ENCODE measurements at places on chromosomes 3 and 15.

DNA sequence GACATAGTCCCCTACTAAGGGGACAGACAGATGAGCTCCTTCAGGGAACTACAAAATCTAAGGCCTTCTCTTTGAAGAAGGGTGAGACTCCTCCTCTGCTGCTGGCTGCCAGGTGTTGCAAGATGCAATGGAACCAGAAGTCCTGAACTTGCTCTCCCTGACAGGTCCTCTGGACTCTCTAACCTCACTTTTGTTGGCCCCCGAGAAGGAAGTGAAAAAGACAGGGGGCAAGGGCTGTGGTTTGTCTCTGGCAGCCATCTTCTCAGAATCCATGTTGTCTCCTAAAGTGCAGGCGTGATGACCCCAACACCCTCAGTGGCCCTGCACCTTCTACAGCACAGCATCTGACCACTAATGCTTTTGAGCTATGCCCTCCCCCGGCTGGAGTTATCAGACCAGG lies 292.5 kb downstream of the CHST2 start:
- no peak for DNase-seq

- no peak for DNase-seq
Observed at GRCh38 chr3:104411757-104412156, 955.0 kb upstream of the ALCAM start.

DNA sequence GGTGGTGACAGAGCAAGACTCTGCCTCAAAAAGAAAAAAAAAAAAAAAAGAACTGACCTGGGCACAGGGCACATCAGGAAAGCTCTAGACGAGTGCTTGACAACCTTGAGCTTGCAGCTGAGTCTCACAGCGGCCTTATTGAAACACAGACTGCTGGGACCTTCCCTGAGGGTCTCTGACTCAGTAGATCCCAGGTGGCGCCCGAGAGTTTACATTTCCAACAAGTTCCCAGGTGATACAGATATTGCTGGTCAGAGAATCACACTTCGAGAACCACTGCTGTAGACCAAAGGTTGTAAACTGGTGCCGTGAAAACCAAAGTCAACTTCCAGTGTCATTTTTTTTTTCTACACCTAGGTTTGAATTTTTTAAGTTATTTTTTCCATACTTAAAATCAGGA lies 573.2 kb upstream of the MDFIC2 start:
- no peak for DNase-seq

DNA sequence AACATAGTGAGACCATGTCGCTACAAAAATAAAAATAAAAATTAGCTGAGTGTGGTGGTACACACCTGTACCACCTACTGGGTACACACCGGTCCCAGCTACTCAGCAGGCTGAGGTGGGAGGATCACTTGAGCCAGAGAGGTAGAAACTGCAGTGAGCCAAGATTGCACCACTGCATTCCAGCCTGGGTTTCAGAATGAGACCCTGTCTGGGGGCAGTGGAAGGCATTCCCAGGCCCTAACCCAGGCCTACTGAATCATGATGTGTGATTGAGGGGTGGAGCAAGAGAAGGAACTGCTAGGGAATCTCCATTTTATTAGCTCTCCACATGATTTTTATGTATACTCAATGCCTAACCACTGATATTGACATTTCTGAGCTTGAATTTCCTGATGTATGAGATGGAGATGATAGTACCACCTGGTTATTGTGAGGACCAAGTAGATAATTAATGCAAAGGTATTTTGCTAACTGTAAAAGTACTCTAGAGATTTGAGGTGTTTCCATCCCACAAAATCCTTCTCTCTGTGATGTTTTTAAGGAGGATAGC lies 169.5 kb upstream of the UMPS start:
- no peak for DNase-seq

GRCh38 chr15:88120026-88120425 lies 136.5 kb downstream of the NTRK3 start:
- DNase-seq = no peak

DNA sequence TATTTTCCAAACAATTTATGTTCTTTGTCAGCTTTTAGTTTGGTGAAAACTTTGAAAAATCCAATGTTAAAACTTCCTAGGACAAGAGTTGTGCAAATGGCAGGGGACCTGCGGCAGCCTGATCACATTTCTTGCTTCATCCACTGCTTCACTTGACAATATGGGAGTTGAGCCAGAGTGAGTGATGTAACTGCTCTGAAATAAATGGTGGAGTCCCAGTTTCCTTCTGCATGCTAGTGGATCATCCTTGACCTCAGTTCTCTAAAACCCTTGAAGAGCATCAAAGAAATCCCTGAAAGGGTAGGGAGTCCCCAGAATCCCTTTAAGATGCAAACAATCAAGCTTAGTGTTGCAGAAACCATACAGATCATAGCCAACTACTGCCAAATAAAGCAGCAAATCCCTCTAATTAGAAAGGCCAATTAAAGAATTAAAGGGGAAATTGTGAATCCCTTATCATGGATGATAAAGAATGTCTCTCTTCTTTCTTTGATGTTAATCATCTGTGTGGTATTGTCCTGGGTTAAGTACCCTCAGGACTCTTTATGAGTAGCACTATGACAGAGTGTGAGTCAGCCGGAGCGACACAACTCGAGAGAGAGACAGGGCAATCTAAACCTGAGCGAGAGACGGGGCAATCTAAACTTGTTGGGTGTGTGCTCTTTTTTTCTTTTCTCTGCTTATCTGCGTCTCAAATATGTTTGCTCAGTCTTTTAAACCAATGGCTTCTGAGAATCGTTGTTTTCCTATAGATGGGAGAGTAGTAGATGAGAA lies 41.8 kb upstream of the GAP43 start:
- DNase-seq = no peak

DNA sequence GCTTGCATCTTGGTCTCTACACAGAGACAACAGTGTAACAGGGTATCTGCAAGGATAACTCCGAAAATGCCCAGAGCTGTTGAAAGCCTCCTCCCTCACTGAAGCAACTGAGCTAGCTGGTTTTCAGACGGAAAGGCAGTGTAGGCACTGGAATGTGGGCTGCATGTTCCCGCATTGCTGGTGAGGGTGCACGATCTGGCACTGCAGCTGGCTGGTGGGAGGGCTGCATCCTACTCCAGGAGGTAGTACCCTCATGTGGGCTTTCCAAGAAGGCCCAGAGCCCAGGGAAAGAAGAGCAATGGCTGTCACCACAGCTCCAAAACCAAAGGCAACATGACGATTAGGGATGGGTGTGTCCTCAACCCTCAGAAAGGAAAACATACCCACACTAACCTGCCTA lies 28.7 kb upstream of the RPS17 start:
- DNase-seq = no peak

DNA sequence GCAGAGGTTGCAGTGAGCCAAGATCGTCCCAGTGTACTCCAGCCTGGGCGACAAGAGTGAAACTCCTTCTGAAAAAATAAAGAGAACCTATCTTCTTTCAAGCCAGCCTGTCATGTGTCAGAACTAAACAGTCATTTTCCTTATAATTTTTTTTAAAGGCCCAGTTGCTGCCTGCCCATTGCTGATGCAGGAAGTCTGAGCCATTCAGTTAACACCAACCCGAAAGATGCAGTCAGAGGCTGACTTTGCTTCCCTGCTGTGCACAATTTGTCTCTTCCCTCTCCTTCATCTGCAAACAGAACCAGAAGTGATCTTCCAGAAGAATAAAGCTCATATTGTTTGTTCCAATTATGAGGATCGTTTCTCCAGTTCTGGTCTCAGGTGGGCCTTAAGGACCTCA lies 220.6 kb downstream of the SLCO3A1 start:
- no peak for DNase-seq

DNA sequence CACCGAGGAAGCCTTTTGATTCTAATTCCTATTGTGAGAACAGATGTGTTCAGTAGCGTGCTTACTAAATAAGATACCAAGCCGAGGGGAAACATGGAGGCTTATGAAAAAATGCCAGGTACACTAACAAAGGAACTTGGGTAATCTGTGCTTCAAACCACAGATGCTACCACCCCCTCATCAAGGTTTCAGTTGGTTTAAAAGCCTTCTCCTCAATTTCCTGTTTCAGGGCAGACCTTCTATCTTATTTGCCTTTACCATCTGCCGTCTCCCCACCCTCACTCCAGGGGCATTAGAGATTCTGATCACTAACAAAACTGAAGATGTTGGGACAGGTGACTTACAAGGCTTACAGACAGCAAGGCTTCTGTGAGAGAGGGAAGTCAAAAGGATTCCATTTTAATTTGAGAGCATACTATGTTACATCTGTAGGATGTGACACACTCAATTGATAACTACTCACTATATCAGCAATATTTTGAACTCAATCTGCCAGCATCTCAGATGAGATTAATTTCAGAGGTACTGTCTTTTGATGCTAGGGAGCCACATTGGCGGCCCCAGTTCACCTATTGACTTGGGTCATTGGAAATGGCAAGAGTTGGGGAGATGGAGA lies 60.6 kb upstream of the PLCL2 start:
- no peak for DNase-seq

GRCh38 chr3:187986514-187986934 lies 167.4 kb upstream of the LPP start:
- DNase-seq = peak; percentile 57

GRCh38 chr3:82132210-82133069 lies 371.0 kb upstream of the GBE1 start:
- no peak for DNase-seq

GRCh38 chr3:161239700-161240099 lies 18.6 kb downstream of the NMD3 start:
- no peak for DNase-seq

- DNase-seq = no peak
Observed at GRCh38 chr3:106130384-106131198, 261.8 kb upstream of the CBLB start.

DNA sequence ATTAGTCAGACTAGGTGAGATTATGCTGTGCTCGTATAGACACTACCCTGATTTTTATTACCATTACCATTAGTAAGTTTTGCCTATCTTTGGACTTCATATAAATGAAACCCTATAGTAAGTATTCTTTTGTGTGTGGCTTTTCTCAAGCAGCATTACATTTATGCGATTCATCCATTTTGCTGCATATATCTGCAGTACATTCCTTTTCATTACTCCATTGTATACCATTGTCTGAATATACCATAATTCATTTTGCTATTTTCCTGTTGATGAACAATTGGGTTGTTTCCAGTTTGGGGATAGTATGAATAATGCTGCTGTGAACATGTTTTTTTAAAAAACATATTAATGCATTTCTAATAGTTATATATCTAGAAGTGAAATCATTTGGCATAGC lies 45.3 kb downstream of the TMEM212 start:
- DNase-seq = no peak

DNA sequence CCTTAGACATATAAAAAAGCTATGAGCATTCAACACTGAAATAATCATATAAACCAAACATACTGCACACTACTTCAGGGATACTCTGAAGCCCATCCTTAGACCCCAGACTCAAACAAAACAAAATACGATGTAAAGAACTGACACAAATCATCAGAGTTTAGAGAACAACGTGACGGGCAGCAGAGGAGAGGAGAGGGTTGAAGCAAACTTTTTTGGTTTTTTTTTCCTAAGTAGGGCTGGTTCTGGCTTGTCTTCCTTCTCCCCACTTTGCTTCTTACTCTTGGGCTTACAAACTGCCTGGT lies 34.7 kb downstream of the GAP43 start:
- no peak for DNase-seq

GRCh38 chr3:14524311-14524711 lies 15.8 kb downstream of the GRIP2 start:
- DNase-seq = no peak

DNA sequence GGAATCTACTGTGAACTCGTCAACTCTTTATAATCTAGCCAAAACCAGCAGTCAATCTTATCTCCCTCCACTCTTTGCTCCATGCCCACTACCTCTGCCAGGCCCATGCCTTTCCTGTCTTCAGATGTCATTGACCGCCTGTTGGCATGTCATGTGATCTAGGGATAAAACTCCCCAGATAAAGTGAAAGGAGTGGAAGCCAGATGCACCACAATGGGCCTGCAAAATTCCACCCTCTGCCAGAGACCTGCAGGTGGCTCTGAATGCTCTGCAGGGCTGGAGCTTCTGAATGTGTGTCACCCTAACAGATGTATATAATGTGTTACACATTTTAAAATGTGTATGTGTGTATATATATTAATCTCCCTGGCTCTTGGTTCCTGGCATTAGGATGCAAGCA lies 2.3 kb upstream of the CCR3 start:
- DNase-seq = no peak

DNA sequence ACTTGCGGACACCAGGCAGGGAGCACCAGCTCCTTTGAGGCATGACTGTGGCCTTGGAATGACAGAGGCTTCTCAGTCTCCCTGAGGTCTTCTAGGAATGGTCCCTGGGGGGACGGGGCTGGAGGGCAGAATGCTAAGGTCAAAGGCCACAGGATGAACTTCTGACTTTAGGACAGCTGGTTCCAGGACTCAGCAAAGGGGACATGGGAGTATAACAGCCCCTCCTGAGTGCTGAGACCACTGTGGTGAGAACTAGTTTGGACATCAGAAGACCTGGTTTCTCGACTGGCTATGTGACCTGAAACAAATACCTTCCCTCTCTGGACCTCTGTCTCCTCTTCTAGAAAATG lies 17.8 kb downstream of the ITGA11 start:
- DNase-seq = no peak

GRCh38 chr15:100601163-100601562 lies 821 bp downstream of the LINS1 start:
- peak; percentile 57 for DNase-seq

GRCh38 chr3:66298591-66298990 lies 77.8 kb downstream of the SLC25A26 start:
- DNase-seq = no peak

GRCh38 chr3:51896607-51897305 lies 6.4 kb downstream of the IQCF1 start:
- no peak for DNase-seq

GRCh38 chr3:195823999-195824398 lies 12.3 kb upstream of the MUC4 start:
- no peak for DNase-seq

GRCh38 chr3:171788546-171789351 lies 21.5 kb downstream of the PLD1 start:
- DNase-seq = no peak

DNA sequence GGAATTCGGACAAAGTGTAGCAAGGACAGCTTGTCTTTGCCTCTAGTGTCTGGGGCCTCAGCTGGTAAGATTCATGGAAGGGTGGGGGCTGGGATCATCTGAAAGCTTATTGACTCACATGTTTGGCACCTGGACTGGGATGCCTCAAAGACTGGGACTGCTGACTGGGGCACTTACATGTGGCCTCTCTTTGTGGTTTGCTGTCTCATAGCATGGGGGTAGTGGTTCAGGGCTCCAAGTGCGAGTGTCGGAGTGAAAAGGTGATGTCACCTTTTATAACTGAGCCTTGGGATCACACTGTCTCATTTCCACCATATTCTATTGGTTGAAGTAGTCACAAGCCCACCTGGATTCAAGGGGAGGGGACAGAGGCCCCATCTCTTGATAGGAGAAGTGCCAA lies 6.8 kb downstream of the MFSD1 start:
- DNase-seq = no peak

GRCh38 chr3:64494526-64494925 lies 193.3 kb downstream of the ADAMTS9 start:
- no peak for DNase-seq

All from activated naive CD4-positive, alpha-beta T cell treated with Interleukin-2 at 50 U/mL for 16 hours (primary cell).